ENCODE measurements at places on chromosomes 13 and 19.

DNA sequence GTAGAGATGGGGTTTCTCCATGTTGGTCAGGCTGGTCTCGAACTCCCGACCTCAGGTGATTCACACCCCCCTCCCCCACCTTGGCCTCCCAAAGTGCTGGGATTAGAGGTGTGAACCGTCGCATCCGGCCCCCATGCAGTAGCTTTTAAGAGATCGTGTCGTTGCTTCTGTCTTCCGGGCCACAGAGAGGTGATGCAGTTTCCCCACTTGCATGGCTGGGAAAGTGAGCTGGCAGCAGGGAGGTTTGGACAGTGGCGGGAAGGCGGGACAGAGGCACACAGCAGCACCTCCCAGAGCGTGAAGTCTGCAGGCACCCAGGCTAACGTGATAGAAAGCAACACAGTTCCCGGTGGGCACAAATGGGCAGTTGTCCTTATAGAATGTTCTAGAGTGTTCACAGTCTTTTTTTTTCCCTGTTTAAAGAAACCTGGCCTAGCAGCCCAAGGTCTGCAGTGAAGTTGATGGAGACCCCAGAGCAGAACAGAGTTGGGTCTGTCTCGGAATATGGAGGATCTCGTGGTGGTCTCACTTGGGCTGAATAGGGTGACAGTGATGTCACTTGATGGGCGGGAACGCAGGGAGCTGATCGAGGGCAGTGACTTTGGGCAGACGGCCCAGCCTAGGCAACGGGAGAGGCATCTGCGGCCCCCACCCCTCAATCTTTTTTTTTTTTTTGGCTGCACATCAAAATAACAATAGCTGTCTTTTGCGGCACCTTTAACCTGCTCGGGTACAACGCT lies 4.9 kb downstream of the UHRF1 start:
- no peak for DNase-seq

DNA sequence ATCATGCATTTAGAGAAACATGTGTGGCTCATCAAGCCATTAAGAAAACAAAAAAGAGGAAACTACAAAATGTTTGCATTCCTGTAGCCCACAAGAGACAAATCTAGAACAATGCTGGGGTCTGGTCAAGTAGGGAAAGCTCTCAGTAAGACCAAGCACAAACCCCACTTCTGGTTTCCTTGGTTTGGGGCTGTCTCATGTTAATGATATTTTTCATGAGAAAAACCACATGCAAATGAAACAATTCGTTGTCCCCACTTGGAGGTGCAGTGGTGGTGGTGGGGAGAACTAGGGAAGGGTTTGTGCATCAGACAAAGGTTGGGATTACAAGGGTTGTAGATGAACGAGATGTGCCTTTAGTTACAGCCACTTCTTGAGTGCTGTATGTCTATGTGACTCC lies 7.0 kb upstream of the RB1 start:
- no peak for DNase-seq

- DNase-seq: no peak
Observed at GRCh38 chr13:29582171-29582570, 13.3 kb downstream of the SLC7A1 start.

GRCh38 chr19:6678690-6679109 lies 8.7 kb upstream of the TNFSF14 start:
- peak; percentile 87 for DNase-seq

GRCh38 chr19:45151821-45152503 lies 8.8 kb downstream of the NKPD1 start:
- DNase-seq: no peak

- DNase-seq: no peak
Observed at GRCh38 chr13:31797154-31797775, 57.9 kb downstream of the RXFP2 start.

GRCh38 chr19:16880884-16881554 lies 7.8 kb upstream of the F2RL3 start:
- DNase-seq: no peak

DNA sequence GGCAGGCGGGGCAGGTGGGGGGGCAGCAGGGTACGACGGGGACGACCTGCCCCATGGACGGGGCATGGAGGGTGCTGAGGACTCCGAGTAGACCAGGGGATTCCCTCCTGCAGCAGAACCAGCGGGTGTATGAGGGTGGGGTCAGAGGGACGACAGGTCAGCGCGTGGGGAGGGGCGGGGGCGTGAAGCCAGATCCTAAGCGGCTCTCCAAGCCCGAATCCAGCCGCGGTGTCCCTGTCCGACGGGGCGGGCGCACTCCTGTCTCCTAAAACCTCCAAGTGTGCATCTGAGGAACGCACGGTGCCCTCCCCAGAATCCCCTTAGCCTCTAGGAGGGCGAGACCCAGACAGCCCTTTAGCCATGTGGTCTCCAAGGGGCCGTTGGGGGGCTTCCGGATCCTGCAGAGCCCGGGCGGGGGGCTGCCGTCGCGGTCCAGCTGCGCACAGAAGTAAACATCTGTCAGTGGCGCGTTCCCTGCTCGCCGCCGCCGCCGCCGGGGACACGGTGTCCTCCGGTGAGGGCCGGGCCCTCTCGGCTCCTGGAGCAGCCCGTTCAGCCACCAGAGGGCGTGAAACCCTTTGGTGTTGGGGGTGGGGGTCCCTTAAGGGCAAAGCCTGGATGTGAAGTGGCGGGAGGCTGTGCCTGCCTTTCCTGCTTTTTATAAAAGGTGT lies 730 bp downstream of the NRTN start:
- peak; percentile 61 for DNase-seq

DNA sequence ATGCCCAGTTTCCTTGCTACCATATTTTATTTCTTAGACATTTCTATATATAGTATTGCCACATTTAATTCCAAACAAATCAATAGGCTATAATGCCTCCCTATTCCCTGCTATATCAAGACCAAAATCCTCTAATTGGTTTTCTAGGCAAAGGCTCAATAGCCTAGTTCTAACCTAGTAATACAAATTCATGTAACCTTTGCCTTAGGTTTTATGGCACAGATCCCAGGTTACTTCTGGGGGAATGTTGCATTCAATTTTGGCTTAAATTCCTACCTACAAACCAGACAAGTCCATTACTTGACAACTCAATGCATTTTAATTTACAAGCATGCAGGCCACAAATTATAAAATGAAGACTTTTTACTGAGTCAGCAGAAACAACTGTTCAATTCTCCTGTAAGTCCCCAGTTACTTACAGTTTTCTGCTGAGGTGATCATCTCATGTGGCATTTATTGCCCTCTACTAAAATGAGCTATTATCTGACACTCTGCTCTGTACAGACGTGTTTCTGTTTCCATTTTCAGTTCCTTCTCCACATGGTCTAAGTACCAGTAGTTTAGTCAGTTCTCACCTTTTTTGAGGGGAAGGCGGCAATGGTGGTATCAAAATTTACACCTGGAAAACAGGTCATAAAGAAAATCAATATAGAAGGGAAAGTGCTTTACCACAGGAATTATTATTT lies 11.7 kb downstream of the KCNRG start:
- no peak for DNase-seq

- DNase-seq: peak; percentile 12
Observed at GRCh38 chr13:109869312-109870237, 83.2 kb upstream of the IRS2 start.
